ENCODE measurements at places on chromosomes 13 and 19.

DNA sequence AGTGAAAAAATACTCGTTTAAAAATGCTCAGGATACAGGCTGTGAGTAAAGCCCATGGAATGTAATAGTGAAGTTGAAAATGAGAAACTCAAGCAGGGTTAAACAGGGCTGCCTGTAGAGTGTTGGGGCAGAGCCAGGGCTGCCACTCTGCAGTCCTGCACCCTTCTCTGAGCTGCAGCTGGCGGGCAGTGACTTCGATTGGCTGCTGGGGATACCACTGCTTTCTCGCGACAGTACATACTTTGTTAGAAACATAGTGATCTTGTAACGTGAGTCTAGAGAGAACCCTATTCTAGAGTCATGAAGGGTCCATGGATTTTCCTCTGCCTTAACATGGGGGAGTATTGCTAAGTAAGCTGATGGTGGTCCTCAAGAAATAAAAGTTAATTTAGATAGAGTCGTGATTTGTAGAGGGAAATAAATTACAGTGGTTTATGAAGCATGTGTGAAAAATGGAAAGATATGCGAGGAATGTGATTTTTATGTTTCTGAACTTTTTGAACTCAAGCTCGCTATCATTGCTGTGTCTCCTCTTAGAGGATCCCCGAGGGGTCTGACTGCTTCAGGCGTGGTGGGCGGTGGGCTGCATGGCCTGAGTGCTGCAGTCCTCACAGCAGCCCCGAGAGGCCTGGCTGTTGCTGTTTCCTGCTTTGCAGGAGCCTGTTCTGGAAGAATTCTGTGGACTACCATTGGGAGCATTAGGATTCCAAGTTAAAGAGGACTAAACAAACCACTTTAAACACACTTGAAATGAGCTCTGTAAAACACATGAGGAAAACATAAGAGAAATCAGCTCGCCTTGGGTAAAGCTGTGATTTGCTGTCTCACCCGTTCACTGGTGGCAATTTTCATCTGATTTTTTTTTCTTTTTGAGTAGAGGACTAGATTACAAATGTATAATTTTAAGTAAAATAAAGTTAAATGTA lies 95.7 kb downstream of the ARHGEF7 start:
- DNase-seq = no peak

GRCh38 chr19:50036908-50037307 lies 11.1 kb downstream of the ZNF473 start:
- DNase-seq = no peak

DNA sequence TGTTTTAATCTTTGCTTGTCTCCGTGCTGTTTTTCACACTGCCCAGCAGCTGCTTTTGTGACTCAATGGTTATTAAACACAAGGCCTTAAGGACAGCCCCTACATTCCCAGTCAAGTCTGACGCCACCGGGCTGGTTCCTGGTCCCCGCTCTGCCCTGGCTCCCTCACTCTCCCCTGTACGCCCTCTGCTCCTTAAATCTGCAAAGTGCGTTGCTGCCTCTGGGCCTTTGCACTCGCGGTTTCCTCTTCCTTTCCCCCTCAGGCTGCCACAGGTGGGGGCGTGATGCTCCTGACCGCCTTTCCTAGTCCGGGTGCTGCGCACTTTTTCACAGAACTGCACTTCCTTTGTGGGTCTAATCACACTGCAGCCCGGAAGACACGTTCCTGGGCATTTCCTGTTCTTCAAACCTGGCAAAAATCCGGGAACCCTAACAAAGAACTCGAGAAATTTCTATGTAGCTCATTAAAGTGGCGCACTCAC lies 25.6 kb downstream of the NOSIP start:
- no peak for DNase-seq

DNA sequence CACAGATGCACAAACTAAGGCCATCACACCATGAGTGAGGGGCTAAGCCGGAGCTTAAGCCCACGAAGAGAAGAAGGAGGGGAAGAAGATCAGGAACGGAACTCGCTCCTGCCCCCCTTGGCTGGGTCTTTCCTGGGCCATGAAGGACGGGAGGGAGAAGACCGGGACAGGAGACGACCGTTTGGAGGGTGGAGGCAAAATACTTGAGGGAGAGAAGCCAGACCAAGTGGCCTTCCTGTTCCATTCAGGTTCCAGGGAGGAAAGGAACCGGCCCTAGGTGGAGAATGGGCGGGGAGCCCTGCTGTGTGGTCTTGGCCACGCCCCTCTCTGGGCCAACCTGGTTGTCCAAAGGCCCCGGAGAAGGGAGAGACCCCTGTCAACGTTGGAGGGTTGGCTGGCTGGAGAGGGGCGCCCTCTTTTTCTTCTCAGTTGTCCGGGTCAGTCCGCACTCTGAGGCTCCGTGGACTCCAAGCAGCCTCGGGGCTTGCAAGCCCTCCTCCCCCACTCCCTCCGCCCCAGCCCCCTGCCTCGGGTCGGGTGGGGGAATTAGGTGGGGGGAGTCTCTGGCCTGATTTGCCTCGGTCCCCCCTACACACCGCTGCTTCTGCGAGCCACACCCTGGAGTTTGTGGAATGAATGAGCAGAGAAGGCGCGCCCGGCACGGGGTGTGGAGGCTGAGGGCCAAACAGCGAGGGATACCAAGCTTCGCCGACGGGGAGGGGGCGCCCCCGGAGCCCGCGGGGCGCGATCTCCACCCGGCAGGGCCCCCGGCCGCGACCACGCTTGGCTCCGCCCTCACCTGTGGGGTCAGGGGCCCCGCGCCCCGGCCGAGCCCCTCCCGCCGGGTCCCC lies 757 bp downstream of the FBN3 start:
- no peak for DNase-seq

DNA sequence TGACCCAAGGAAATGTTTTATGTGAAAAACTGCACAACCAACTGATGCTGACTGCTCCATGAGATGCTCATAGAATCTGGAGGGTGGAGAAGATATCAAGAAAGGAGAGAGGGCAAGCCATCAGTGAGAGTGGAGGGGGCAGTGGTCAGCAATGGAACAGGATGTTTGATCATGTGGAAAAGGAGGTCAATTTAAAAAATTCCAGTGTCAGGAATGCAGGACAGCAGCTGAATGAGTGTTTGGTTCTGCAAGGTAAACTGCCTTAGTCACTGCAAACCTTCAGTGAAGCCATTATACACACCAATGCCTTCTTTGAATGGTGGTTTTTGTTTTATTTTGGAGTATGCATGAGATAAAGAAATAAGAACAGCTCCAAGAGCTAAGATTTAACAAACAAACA lies 121.5 kb downstream of the FGF14 start:
- no peak for DNase-seq

GRCh38 chr19:33400856-33401682 lies 27.6 kb downstream of the CEBPG start:
- DNase-seq = no peak

DNA sequence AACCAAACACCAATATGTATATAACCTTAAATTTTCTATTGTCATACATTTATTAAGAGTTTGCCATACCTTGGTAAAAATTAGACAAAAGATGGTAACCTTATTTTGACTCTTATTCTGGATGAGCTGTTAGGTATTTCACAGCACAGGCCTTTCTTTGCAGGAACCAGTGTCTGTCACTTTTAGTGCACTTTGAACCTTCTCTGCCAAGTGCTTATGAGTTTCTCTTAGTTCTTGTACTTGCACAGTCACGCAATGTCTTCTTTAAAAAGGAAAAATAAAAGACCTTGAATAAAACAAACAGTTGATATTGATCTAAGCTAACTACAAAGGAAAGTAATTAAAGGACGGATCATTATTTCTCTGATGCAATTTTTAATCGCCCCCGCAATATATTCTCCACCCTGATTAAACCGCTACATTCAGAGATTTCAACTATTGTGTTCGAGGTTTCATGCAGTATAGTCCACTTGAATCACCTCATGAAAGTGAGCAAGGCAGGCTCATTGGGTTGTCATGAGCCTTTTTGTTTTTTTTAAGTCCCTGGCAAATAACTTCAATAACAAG lies 534.5 kb downstream of the KLF5 start:
- DNase-seq = no peak

DNA sequence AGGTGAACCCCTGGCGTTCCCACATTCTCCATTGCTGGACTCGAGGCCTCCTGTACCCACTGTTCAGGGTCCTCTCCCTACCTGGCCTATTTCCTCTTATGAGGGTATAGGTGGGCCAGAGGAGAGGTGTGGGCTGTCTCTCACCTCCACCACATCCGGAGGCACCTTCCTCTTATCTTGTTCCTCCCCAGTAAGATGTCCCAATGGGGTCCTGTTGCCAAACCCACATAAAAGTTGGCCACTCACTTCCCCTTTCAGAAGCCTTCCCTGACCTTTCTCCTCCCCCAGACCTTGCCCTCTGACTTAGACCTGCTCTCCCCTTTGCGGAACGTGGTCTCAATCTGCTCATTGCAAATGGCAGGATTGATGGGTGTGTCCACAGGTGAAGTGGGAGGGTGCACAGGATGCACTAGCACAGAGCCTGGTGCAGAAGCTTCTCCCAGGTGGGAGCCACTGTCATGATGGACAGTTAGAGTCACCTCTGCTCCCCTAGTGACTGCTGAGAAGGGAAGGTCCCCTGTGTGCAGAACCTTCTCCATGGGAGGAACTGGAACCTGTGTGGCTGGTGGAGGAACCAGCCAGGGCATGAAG lies 1.3 kb downstream of the CYP4F3 start:
- no peak for DNase-seq

DNA sequence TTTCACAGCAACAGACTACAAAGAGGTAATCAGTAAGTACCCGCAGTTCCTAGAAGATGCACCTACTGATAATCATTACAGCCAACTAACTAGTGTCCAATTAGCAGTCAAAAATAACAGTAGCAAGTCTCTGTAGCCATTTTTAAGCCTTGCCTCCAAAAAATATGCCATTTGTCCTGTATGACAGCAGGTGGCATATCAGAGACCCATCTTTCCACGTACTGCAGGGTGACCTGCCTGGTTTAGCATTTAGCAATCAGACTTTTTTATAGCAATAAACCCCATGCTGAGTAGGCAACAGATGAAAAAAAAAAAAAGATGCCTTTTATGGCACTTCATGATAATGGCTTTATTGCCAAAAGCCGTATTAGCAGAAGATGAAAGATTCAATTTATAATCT lies 155.3 kb upstream of the LSM14A start:
- DNase-seq = no peak

DNA sequence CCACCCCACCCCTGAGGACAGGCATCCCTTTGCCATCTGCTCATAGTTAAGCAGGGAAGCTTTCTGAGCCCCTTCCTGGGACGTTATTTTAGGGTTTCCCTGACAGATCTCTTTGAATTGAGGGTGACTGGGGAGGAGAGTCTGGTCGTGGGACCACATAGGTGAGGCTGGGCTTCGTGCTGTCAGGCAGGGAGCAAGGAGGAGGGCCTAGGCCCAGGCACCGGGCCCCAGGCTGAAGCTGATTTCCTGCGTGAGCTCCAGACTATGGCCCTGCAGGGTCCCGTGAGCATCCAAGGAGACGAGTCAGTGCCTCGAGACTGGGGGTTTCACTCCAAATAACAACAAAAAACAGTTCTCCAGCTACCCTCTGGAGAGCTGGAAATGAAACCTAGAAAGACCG lies 60.4 kb downstream of the MYO9B start:
- DNase-seq = no peak

- DNase-seq = no peak
Measured at GRCh38 chr19:39064405-39064804, 19.8 kb upstream of the ACP7 start.

DNA sequence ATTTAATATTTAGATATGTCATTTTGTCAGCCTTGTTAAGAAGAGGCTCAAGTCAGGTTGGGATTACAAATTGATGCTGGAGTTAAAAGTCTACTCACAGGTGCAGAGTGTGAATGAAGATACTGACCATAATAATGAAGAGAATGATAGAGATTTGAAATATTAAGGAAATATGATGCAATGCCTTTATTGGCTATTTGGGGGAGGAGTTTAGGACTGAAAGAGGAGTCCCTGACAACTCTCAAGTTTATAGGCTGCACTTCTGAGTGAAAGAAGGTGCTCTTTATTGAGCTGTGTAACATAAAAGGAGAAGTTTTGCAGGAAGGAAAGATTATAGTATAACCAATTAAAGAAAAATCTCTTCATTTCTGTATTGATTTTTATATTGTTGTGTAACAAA lies 827.7 kb upstream of the PCDH9 start:
- DNase-seq = no peak

DNA sequence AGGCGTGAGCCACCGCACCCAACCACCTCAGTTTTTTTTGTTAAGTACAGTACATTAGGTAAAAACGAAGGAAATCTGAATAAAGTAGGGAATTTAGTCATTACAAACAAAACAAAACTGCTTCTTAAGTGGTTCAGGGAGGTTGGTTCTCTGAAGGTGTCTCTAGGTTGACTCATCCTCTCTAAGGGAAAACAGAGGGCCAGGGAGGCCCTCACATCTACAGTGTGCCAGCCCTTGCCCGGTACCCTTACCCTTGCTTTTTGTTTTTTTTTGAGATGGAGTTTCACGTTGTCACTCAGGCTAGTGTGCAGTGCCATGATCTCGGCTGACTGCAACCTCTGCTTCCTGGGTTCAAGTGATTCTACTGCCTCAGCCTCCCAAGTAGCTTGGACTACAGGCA lies 17.2 kb upstream of the JUND start:
- no peak for DNase-seq

DNA sequence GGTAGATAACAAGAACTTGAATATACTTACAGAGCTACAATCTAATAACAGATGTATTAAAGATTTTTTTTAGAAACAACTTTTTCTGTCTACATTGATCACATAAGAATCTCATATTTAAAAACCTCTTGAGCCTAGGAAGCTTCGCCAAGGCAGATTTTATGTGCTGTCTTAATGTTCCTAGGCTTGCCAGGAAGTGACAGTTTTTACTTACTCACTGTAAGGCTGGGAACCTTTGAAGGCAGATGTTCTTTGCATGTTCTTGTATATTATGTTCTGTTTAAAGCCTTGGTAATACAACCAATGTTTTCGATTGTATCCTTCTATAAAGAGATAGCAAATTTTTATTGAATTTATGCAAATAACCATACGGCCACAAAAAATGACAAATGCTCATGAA lies 492.7 kb downstream of the GPC5 start:
- DNase-seq = no peak

DNA sequence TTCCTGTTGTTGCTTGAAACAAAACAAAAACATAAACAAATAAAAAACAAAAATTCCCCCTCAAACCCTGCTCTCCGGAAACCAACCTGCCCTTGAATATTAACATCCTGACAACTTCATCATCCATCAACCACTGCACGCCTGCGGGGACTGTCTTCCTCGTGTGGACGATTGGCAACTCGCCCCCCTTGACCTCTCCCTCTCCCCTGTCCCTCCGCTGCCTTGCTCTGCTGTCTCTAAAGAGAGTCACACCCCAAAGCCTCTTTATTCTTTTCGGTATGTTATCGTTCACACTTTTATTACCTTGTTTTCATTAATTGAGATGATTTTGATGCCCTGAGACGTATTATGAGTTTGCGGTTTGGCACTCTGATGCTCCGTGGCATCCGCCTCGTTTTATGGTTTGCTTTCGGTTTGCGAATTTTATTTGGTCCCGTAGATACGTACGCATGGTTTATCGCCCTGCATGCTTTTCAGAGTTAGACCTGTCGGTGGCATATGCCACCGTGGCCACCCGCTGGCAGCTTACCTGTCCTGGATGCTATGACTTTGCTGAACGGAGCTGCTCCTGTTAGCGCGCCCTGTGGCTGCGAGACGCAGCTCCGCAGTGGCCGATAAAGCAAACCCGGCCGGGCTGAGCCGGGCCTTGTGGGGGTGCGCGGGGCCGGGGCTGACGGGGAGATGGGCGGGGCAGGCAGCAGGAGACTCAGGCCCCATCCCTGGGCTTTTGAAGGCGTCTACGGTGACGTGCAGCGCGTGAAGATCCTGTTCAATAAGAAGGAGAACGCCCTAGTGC lies 10.6 kb downstream of the PTBP1 start:
- DNase-seq = no peak

Data from left renal cortex interstitium (tissue), 4 donors.